Activated T-helper 1 cell treated with anti-CD3 and anti-CD28 coated beads, Interleukin-12 subunit alpha, Interleukin-12 subunit beta, Interleukin-2, Interleukin-4 antibody, amounts not matched to agents 30 ng/mL and 10 ng/mL and 1 ng/mL, durations not matched to agents 14 hours and 24 hours and 36 hours (primary cell): ENCODE measurements at places on chromosomes 12 and 14. TPM values are rescaled to one million over a fixed set of nuclear protein-coding genes. Genes with fewer than 3 reads are reported as not detected.
A peak's percentile ranks its signal among the peaks of the same experiment; 100 is the strongest.

DNA sequence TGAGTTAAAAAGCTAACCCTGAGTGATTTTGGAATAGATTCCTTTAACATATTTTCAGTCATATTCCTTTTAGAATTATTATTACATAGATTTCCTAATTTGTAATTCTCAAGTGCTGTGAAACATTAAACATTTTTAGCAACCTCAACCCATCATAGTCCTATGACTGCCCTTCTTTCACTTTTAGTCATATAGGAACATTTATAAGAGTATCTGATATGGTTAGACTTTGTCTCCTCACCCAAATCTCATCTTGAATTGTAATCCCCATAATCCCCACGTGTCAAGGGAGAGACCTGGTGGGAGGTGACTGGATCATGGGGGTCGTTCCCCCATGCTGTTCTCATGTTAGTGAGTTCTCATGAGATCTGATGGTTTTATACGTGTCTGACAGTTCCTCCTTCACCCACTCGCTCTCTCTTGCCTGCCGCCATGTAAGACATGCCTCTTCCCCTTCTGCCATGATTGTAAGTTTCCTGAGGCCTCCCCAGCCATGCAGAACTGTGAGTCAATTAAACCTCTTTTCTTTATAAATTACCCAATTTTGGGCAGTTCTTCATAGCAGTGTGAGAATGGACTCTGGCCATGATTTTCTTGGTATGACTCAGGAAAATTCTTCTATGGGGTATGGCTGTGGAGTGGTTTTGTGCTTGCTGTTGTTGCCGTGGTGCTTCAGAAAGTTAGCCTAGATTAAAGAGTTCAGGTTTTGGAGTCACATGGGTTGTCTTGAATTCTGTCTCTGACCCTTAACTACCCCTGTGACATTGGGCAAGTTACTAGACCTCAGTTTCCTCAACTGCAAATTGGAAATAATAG, 83.9 kb downstream of the FUT8 start:
- H3K27ac ChIP-seq: peak overlapping the region; percentile 7
- H3K27me3 ChIP-seq: no peaks in the 10 kb centered on the region
- DNase-seq: no peak
- H3K36me3 ChIP-seq: peaks cover 39% of the 10 kb centered on the region

GRCh38 chr12:105352052-105352451, 21.6 kb downstream of the C12orf75 start:
- H3K4me3 ChIP-seq: no peak overlapping the region
- H3K4me1 ChIP-seq: peaks cover 47% of the 10 kb centered on the region
- H3K27ac ChIP-seq: peak overlapping the region; percentile 21

- DNase-seq: no peak
- peak overlapping the region; percentile 79 for H3K4me3 ChIP-seq
- H3K27me3 ChIP-seq: peaks cover 22% of the 10 kb centered on the region
- H3K27ac ChIP-seq: peak overlapping the region; percentile 9
Observed at GRCh38 chr14:68977180-68977717, 1.9 kb downstream of the ACTN1 start.

DNA sequence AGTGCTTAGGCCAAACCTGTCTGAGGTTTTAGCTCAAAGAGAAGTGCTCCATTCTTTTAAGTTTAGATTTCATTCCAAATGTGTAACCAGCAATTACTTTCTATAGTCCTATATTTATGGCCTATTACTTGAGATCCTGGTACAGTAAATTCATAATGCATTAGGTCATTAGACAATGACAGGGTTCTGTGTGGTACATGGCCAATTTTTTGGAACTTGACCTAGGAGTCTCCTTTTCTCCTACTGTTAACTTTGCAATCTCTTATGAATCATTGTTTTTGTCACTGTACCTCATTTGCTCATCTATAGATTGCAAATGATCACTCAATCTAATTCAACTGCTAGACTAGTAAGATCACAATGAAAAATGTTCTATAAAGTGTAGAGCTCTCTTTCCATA, 136.7 kb downstream of the PDE3A start:
- H3K27ac ChIP-seq: no peak overlapping the region
- no peak for DNase-seq
- H3K4me3 ChIP-seq: no peak overlapping the region
- no peaks in the 10 kb centered on the region for H3K4me1 ChIP-seq
- H3K36me3 ChIP-seq: no peaks in the 10 kb centered on the region
- H3K27me3 ChIP-seq: no peaks in the 10 kb centered on the region

The DLGAP5 gene
- total RNA-seq: 22.4 and 26.4 TPM in 2 replicates

The SLC35F4 gene
- total RNA-seq: not detected in 2 replicates

DNA sequence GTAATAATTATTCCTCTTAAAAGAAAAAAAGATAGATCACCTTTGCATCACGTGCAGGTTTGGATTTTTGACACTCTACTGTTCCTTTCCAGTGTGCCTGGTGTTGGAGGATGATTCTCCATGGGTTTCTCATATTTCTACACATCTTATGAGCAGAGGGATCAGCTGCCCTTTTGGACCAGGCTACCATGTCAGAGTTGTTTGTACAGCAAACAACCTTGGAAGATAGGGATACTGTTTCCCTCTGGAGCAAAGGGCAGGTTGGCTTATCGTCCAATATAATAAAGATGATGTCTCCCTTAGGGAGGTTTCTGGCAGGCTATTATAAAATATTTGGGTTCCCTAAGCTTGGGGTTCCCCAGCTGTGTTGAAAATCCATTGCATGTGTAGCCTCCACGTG, 42.1 kb downstream of the DAO start:
- no peaks in the 10 kb centered on the region for H3K36me3 ChIP-seq
- peaks cover 4% of the 10 kb centered on the region for H3K27me3 ChIP-seq
- DNase-seq: no peak
- no peak overlapping the region for H3K27ac ChIP-seq

GRCh38 chr14:42860371-42860770, 1253.7 kb downstream of the LRFN5 start:
- no peak overlapping the region for H3K27ac ChIP-seq
- H3K27me3 ChIP-seq: no peaks in the 10 kb centered on the region
- H3K36me3 ChIP-seq: no peaks in the 10 kb centered on the region
- H3K4me3 ChIP-seq: no peak overlapping the region

GRCh38 chr14:62101189-62101588, 339.0 kb downstream of the SNAPC1 start:
- H3K36me3 ChIP-seq: no peaks in the 10 kb centered on the region
- H3K4me1 ChIP-seq: no peaks in the 10 kb centered on the region
- no peak overlapping the region for H3K27ac ChIP-seq
- DNase-seq: no peak
- H3K27me3 ChIP-seq: peaks cover 12% of the 10 kb centered on the region
- no peak overlapping the region for H3K4me3 ChIP-seq

- no peaks in the 10 kb centered on the region for H3K27me3 ChIP-seq
- no peak overlapping the region for H3K4me3 ChIP-seq
- H3K27ac ChIP-seq: no peak overlapping the region
- no peak for DNase-seq
- no peaks in the 10 kb centered on the region for H3K4me1 ChIP-seq
Observed at GRCh38 chr12:233615-233968, 19.6 kb upstream of the SLC6A12 start.

The LRRK2 gene
- not detected in 2 replicates for total RNA-seq

The CLBA1 gene
- total RNA-seq: 3.1 TPM in 2 replicates

The CMA1 gene
- total RNA-seq: not detected in 2 replicates

DNA sequence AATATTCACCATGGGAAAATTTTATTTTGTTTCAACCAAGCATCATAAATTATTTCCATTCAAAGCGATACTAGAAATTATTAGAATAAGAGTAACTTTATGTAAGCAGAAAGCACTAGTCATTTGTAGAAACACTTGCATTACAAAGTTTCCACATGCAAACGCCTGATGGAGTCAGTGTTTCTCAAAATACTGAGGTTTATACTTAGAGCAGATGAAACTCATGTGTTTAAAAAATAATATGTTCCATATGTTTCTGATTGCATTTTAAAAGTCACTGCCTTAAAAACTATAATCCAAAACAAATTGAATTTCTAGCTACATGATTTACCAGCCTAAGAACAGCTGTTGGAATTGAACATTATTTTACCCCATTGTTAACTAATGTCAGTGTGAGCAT, 1246.4 kb downstream of the SLC16A7 start:
- H3K27ac ChIP-seq: no peak overlapping the region
- no peak overlapping the region for H3K4me3 ChIP-seq
- no peak for DNase-seq
- no peaks in the 10 kb centered on the region for H3K27me3 ChIP-seq

- no peak overlapping the region for H3K4me3 ChIP-seq
- no peak for DNase-seq
- H3K27me3 ChIP-seq: no peaks in the 10 kb centered on the region
- H3K36me3 ChIP-seq: no peaks in the 10 kb centered on the region
- H3K27ac ChIP-seq: no peak overlapping the region
Observed at GRCh38 chr12:9345171-9345570, 137.0 kb upstream of the PZP start.

The C14orf132 gene
- total RNA-seq: 0.20 and 0.21 TPM in 2 replicates

DNA sequence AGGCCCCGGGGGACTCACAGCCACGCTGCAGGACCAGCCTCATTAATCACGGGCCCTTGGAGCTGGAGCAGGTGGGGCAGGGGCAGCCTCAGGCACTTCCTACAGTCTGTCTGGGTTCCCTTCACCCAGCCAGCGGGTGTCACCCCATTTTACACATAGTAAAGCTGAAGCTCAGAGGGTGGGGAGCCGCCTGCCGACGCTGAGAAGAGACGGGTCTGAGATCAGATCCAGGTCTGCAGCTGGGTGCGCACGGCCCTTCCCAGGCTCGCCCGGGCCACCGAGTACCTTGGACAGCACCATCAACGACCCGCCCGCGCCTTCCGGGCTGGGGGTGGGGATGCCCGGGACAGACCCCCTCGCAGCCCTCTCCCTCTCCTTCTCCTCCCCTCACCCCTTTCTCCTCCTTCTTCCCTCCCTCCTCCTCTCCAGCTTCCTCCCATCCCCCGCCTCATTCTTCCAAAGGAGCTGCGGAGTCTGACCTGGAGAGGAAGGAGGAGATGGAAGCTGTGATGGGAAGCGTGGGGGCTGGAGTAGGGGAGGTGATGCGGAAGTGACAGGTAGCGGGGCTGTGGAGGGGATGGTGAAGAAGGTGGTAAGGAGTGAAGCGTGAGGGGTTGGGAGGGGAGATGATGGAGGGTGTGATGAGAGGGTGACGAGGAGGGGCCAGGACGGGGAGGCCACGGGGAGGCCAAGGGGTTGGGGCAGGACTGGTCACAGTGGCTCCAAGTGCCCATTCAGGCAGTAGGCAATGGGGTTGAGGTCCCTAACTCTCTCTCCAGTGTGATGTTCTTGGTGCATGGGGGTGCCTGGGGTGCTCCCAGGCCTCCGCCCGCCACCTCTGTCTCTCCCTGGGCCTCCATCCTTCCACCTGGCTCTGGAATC, 8.8 kb downstream of the DTX1 start:
- peaks cover 5% of the 10 kb centered on the region for H3K4me1 ChIP-seq
- no peaks in the 10 kb centered on the region for H3K36me3 ChIP-seq
- no peaks in the 10 kb centered on the region for H3K27me3 ChIP-seq
- DNase-seq: no peak

DNA sequence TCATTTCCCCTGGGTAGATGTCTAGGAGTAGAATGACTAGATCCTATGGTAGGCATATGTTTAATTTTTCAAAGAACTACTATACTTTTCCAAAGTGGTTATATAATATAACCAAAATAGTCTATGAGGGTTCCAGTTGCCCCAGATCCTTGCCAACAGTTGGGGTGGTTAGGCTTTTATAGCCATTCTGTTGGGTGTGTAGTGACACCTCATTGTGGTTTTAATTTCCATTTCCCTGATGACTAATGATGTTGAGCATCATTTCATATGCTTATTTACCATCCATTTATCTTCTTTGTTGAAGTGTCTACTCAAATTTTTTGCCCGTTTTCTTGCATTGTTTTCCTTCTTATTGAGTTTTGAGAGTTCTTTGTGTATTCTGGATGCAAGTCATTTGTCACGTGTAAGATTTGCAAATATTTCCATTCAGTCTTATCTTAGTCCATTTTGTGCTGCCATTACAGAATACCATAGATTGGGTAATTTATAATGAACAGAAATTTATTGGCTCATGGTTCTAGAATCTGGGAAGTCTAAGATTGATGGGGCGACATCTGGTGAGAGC, 4.7 kb downstream of the SYNE2 start:
- DNase-seq: peak; percentile 17
- H3K4me1 ChIP-seq: peaks cover 76% of the 10 kb centered on the region
- peaks cover 17% of the 10 kb centered on the region for H3K36me3 ChIP-seq

The CYP27B1 gene
- total RNA-seq: 9.0 and 9.9 TPM in 2 replicates

DNA sequence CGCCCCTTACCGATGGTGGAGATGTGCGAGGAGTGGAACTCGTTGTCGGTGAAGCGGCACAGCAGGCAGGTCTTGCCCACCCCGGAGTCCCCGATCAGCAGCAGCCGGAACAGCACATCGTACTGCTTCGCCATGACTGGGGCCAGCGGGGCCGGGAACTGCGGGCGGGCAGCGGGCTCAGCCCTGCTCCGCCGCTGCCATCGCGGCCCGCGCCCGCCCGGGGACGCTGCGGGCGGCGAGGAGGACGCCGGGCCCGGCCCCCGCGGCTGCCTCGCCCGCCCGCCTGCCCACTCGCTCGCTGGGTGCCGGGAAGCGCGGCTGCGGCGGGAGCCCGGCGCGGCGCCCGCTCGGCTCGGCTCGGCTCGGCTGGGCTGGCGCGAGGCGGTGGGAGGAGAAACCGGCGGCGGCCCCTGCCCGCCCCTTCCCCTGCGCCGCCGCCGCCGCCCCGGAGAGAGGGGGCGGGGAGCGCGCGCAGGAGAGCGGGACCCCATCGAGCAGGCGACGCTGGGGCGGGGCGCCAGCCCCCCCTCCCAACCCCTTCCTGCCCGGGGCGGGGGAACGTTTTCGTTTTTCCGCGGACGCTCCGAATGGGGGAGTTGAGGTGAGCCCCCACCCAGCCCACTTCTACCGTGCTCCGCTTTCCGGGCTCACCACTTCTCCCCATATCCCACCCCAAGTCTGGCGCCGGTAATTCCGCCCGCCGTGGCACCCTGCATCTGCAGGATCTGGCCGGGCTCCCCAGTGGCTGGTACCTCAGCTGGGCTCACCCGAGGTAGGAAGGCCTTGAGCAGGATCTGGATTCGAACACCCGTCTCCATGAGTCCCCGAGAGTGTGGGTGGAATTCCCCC, at the start of gene RAB15:
Gene RAB15, minus strand, starts transcription at position 394 of the 849 bp plus-strand sequence. Its CDS starts 260 bp downstream, at position 134.
- peaks cover 31% of the 10 kb centered on the region for H3K27me3 ChIP-seq
- DNase-seq: peak; percentile 29
- peak within 1 kb of the TSS; percentile 84 for H3K4me3 ChIP-seq
- no peaks in the 10 kb centered on the region for H3K4me1 ChIP-seq

DNA sequence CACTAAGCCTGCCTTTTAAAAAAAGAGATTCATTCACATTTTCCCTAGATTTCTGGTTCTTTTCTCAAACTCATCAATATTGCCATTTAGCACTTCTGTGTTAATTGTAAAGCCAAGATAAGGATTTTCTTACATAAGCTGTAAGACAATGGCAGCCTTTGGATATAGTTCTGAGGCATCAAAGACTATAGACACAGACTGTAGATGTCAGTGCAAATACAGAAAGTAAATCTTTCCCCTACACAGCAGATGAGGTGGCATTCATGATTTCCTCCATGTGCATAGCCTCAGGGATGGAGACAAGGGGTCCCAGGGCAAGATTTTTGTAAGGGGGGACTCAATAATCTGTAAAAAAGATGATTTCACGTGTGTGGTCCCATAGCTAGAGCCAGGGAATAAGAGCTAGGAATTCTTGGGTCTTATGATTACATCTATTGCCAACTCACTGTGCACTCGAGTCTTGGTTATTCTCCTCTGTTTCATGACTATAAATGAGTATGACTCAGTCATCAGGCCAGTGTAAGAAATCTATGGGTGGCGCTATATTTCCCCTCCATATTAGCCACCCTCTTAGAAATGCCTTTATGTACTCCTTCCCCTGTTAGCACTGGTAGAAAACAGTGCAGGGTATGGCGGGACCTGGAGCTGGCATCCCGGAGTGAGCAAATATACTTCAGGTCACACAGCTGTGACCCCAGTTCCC, 207.5 kb downstream of the EXOC5 start:
- H3K27me3 ChIP-seq: peaks cover 21% of the 10 kb centered on the region
- DNase-seq: no peak
- H3K36me3 ChIP-seq: no peaks in the 10 kb centered on the region
- H3K27ac ChIP-seq: peak overlapping the region; percentile 85
